ENCODE measurements at places on chromosomes 7 and 10.

DNA sequence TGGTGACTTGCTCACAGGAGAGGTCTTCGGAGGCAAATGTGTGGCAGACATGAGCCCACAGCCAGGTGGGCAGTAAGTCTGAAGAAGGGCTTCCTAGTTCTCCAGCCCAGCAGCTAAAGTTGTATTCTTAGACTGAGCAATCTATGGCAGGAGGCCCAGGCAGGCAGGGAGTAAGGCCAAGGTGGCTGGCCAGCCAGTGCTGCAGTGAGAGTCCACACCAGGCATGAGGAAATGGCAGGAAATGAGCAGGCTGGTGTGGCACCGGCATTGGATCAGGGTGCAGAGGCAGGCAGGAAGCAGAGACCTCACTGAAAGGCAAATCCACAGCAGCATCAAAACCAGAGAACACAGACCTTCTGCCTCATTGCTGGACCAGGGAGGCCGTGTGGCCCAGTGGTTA, 84.6 kb upstream of the PDE1C start:
- DNase-seq, result no peak

DNA sequence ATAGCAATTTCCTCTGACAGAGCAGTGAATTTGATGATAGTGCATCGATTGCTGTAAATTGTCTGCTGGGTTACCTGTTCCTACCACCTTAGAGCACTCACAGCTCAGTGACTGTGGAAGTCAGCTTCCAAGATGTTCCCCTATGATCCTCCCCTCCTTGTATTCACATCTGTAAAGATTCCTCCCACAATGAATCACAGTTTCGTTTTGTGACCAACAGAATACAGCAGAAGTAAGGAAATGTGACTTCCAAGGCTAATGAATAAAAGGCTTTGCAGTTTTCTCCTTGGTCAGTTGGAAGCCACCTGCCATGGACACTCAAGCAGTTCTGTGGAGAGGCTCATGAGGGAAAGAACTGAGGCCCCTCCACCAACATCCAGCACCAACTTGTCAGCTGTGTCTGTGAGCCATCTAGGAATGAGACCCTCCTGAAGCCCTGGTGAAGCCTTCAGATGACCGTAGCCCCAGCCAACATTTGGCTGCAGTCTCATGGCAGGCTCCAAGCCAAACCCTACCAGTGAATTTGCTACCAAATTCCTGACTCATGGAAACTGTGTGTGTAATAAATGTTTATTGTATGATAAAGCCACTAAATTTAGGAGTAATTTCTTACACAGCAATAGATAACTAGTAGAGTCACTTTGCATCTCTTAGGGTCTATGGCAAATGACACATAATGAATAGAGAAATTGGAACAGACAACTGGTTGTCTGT, 309.5 kb upstream of the NPVF start:
- no peak for DNase-seq

DNA sequence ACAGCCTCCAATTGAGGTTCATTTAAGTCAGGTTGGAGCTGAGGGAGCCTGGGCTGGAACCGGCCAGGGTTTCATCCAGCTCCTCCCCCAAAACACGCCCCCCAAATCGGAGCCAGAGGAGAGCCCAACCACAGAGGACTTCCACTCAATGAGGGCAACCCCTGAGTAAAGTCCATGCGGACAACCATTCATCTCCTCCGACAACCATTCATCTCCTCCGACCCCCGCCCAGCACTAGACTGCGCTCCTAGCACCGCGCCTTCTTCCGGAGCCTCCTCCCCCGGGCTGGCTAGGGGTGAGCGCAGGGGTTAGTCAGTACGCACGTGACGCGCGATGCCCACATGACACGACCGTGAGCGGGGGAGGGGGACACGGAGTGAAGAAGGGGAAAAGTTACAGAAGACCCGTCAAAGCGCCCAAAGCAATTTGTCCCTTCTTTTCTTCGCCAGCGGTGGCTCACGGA, 1.4 kb downstream of the MAGI2 start:
- DNase-seq, result peak; percentile 3

GRCh38 chr10:86685893-86686632, 17.8 kb downstream of the LDB3 start:
- DNase-seq, result no peak

DNA sequence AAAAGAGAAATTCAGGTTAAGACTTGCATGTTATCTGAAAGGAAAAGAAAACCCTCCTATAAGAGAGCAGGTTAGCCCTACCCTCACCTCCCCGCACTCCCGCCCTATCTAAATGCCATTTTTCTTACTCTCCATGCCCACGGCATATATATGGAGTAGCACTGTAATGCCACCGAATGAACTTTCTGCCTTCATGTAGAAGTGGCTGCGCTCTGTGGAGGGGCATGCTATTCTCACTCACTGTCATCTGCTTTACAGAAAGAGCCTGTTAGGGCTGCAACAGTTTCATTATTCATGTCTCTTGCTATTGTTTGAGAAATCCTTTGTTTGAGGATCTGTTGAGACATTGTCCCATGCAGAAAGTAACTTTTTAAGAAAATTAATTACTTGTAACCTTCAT, 1190.6 kb downstream of the SORCS1 start:
- DNase-seq, result no peak

DNA sequence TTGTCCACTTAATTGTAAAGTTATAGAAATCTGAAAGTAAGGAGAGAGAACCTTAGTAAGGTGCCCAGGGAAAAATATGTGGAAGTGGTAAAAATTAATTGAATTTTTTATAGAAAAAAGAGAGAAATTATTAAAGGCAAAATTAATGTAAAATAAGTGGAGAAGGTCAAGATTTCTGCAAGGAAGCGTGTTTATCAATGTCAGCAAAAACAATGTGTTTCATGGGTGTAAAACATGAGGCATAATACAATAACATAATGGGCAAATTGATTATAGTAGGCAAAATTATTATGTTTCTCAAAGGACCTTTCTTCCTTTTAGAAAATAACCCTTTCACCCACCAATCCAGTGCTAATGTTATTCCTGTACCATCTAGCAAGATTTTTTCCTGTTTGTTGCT, 1520.1 kb downstream of the REEP3 start:
- no peak for DNase-seq

DNA sequence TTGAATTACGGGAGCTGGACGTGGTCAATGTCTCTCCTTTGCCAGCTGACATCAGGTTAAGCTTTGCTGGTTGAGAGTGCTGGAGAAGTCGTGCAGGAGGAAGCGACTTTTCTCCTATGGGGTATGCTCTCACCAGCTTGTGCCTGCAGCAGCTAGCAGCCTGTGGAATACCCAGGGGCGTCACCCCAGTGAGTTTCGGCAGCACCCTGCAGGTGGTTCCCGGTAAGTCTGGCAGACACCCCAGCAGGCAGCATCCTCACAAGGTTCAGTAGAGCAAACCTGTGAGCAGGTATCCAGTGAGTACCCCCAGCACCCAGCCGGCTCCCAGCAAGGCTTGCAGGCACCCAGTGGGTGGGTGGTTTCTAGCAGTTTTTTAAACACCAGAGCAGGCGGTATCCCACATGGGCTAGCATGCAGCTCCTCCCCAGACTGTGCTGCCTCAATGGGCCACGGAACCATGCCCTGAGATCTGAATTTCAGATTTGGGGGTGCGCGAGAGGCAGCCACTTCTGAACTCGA, 74.8 kb upstream of the SVIL start:
- no peak for DNase-seq

- peak; percentile 21 for DNase-seq
These were observed 127.5 kb downstream of the CUBN start for GRCh38 chr10:17001961-17002749.

- no peak for DNase-seq
These were observed 48.1 kb downstream of the MAGI2 start for GRCh38 chr7:79405368-79405767.

- DNase-seq, result no peak
These were observed 9.8 kb upstream of the SP8 start for GRCh38 chr7:20796500-20796899.

DNA sequence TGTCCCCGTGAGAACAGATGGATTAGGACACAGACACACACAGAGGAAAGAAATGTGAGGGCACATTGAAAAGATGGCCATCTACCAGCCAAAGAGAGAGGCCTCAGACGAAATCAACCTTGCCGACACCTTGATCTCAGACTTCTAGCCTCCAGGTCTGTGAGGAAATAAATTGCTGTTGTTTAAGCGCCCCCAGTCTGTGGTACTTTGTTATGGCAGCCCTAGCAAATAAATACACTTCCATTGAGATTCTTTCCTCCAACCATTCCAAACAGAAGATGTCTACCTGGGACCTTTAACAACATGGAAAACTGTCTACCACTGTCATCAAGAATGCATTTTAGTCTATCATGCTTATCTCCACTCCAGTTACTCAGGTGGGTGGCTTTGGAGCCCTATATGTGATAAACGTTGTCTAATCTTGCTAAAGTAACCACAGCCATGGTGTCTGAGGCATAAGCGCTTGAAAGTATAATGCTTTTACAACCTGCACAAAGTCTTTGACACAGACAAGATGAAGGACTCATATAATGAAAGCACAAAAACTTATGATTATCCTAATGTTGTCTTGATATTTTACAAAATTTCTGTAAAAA, 244.3 kb downstream of the MTERF1 start:
- no peak for DNase-seq

DNA sequence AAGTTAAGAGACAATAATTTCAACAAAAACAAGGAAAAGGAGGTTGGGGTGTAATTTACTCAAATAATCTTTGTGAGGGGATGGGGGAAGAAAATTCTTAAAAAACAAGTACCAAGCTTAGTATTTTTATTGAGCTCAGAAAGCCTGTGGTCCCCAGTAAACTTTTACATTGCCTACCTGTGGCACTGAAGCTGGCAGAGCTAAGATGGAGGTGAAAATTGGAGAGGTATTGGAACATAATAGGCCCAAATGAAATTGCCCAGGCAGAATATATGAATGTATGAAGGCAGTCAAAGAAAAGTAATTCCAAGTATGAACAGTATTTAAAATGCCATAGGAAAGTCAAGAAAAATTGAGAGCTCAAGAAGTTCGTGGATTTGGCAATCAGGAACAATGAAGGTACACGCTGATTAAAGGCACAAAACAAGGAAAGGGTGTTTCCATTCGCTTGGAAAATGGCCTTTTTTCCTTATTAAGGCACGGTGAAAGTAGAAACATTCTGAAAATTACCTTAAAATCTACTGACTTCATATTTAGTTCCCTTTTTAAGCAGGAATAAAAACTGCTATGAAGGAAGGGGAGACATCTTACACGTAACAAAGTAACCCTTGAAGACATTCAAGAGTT, 3.4 kb upstream of the KMT2E start:
- DNase-seq, result no peak

- no peak for DNase-seq
These were observed 724.5 kb downstream of the ANKRD7 start for GRCh38 chr7:118949031-118949430.

DNA sequence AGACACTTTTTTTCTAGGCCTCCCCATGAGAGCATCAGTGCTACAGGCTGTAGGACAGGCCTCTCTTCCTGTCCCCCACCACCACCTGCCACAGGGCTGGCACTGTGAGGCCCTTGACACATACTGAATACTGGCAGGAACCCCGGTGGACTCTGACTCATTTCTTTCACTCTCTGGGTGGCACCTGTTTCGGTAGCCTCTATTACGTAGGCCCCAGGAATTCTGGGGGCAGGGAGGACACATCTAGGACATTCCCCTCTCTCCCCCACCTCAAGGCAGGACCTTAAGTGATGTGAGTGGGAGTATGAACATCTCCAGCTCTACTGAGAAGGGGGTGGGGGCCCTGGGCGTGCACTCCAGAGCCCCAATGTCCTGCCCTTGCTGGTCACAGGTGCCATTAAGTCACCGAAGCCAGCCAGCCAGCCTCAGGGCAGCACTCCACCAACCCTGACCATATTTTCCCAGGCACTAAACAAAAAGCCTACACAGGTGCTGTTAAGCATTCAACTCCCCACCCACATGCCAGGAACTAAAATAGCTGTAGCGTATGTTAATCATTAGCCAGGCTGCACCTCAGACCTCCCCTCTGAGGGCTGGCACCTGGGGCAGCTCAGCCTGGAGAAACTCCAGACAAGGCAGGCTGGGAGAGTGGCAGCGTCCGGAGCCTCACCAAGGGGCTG, 8.9 kb downstream of the ANXA11 start:
- DNase-seq, result peak; percentile 82

- no peak for DNase-seq
These were observed 350.3 kb downstream of the GPAM start for GRCh38 chr10:111833251-111833650.

DNA sequence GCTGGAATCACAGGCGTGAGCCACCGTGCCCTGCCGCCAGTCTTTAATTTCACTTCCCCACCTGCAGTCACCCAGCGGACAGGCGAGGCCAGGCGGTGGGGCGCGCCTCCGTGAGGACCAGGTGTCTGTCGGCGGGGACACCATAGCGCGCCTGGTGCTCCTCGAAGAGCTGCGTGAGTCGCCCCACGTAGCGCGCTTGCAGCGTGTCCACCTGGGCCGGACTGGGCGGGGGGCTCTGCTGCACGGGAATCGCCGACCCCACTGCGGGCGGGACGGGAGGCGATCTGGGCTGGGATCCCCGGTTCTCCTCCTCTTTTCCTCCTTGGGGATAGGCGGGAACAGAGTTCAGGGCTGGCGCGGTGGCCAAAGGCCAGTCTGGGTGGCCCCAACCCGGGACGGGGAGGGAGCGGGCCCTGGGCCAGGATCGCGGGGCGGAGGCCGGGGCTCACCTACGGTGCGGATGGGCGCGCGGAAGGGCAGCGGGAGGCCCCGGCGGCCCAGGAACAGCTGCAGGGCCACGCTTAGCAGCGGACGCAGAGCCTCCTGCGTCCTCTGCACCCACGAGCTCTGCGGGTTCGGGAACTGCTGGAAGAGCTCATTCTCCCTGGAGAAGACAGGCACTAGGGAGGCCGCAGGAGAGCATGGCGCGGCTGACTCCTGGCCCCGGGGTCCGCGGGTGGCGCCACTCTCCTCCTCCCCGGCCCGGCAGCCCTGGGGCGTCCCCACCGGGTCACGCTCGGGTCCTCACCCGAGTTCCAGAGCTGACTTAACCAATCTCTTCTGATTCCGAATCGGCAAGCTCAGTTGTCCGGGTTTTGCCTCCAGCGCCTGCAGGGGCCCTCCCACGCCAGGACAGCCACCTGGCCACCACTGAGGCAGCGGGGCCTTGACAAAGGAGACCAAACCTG, 1.1 kb upstream of the MOGAT3 start:
- DNase-seq, result no peak

DNA sequence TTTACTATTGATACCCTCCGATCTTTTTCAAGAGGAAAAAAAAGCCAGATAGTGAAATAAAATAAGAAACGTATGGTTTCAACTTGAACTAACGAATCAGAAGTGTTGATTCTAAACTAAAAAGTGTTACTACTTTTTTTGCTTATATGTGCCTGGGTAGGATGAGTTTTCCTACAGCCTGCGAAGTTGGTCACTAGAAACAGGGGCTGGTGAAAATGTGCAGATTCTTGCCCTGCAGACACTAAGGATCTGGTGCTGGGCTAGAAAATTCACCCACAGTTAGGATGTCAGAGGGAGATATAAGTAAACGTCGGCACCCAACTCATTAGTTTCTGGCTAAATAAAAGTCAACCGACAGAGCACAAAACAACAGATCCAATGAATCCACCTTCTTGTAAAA, 298.7 kb upstream of the NFE2L3 start:
- no peak for DNase-seq

GRCh38 chr10:114173603-114173920, 441 bp downstream of the CCDC186 start:
- DNase-seq, result no peak

- DNase-seq, result no peak
These were observed 124.4 kb downstream of the PON1 start for GRCh38 chr7:95199779-95200558.

GRCh38 chr10:33032654-33033151, 74.7 kb upstream of the ITGB1 start:
- DNase-seq, result no peak

Measured in activated CD4-positive, alpha-beta T cell treated with anti-CD3 and anti-CD28 coated beads, Interleukin-2, amount 50 U/mL, for 48 hours (primary cell).